ENCODE measurements at places on chromosomes 2 and 18. TPM values are rescaled to one million over a fixed set of nuclear protein-coding genes. Genes with fewer than 3 reads are reported as not detected.

- no peak for DNase-seq
Measured at GRCh38 chr2:143604566-143604959, 475.3 kb downstream of the ARHGAP15 start.

- no peak for DNase-seq
Measured at GRCh38 chr18:61651145-61651879, 241.5 kb downstream of the RNF152 start.

- DNase-seq = no peak
Measured at GRCh38 chr2:157476953-157477709, 33.2 kb upstream of the CYTIP start.

DNA sequence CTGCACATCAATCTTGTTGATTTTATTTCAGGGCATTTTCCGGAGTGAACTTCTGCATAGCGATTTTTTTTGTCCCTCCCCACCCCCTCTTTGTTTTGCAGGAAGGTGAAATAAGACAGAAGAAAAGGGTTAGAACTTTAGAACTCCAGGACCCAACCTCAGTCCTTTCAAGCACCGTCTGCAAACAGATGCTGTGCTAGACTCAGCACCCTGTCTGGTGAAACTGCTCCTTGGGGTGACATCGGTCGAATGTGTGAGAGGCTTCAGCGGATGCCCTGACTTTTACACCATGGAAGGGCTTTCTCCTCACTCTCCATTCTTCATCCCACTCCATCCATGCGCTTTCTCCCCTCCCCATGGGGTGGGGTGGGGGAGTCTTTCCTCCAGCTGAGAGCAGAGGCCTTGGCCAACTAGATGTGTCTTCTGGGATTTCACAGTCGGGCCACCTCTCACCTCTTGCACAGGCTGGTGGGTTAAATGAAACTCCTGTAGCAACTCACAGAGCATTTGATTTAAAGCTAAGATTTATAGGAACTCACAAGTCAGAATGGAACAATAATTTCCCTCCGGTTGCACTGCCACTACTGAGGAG lies 43.3 kb upstream of the EDAR start:
- no peak for DNase-seq

ACMSD gene
- not detected for total RNA-seq

GRCh38 chr2:219687272-219687671 lies 59.8 kb downstream of the SLC4A3 start:
- DNase-seq = no peak

DNA sequence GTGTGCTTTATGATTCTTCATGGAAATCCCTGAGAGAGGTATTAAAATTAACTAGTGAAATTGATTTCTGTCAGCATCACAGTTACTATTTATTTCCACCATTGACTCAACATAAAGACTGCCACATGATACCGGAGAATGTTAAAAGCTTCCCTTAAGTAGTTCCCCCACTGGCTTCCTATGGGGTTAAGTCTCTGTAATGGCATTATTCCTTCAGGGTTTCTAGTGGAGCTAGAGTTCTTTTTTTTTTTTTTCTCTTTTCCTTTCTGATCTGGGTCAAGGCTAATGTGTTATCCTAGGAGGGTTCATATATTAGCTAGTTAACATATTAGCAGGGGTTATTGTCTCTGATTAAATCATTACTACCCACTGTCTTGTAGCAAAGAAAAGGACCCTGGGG lies 1919.1 kb upstream of the PIK3C3 start:
- no peak for DNase-seq

DNA sequence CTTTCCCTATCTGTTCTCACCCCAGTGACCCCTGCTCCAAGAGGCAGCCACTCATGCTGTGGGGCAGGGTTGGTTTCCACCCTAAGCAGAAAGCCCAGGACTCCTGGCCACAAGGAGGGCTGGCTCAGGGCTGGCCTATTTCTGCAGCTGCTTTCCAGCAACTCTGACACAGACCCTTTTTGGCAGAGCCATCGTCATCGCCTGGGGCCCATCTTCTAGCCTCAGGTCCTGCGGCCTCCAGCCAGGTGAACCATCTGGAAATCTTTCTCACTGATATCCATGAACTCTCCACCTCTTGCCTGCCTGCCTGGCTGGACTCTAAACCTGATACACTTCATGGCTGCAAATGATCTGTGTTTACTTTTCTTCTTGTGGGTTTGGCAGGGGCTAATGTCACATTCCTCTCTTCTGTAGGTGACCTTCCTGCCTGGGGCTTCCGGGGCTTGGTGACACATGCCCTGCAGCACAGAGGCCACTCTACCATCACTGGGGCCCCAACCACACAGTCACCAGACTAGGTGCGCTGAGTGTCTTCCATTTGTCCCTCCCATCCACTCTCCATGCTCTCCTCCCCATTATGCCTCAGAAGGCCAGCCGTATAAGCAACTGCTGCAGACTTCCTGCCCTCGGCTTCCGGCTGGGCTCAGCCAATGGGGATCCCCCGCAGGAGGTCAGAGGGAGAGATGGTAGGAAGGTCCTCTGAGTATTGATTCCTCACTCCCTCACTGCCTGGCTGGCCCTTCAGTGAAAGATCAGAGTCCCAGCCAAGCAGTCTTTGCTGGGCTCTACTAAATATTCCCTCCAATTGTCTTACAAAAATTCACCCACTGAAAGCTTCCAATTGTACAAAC lies 9.7 kb upstream of the COPS8 start:
- no peak for DNase-seq

DNA sequence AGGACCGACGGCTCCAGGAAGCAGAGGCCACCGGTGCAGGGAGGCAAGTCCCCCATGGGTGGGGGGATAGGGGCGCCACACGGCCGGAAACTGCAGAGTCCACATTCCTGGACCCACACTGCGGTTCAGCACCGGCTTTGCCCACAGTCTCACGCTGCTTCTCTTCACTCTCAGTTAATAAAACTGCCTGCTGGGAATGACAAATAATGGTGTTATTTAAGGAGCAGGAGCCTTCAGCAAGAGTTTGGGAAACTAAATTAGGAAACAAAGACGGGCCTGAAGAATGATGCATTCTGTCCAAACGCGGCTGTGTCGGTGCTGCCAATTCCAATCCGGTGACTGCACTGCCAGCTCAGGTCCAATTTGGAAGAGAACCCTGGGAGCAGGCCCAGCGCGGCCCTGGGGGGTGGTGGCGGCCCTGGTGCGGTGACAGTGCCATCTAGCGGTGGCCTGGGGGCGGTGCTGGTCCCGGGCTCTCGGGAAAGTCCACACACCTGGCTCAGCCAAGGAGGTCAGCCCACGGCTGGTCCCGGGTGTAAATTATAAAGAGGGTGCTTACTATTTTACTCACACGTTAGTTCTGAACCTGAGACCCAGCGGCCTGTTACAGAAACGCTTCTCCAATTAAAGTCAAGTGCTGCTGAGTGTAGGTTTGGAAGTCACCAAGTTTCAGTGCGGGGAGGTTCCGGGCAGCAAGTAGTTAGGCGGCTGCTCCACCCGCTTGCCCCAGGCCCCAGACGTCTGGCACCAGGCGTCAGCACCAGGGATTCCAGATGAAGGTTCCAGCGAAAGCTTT lies 73.1 kb upstream of the PXDN start:
- peak; percentile 92 for DNase-seq

AP1S3 gene
- 5.8 TPM for total RNA-seq

DNA sequence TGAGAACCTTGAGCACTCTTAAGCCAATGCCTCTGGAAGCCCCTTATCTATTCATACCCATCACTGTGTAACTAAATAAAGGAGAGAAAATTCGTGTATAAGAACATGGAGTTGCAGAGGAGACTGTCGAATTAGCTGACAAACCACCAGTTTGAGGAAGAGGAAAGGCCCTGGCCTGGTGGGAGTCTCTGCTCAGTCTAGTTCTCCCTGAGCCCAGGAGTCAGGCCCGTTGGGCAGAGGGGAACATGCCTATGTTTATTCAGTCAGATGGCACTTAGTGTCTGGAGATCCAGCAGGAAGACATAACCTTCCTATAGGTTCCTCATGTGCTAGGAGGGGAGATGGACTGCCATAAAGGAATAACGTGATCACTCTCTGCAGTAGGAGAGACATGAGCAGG lies 60.3 kb downstream of the MGAT5 start:
- DNase-seq = no peak

CYRIA gene
- 16.7 TPM for total RNA-seq

GRCh38 chr2:185780890-185781289 lies 42.3 kb downstream of the FSIP2 start:
- DNase-seq = no peak

All from sciatic nerve (tissue), 2 donors.